Vein endothelial cell (primary cell): ENCODE measurements at places on chromosomes 3 and 15. TPM values are rescaled to one million over a fixed set of nuclear protein-coding genes. Genes with fewer than 3 reads are reported as not detected.

Gene GASK1A
- total RNA-seq = 0.10 TPM in 1 of 2 replicates, not detected in the other

Gene ISL2
- total RNA-seq = 0.10 and 0.33 TPM in 2 replicates

Gene P2RY12
- not detected in 2 replicates for total RNA-seq

Gene PAQR9
- not detected in 2 replicates for total RNA-seq

Gene MTHFS
- 10.1 and 10.2 TPM in 2 replicates for total RNA-seq

Gene CHAC1
- total RNA-seq = 5.8 and 7.8 TPM in 2 replicates

Gene FOXL2
- total RNA-seq = under 0.01 and 0.10 TPM in 2 replicates

Gene ZBBX
- total RNA-seq = under 0.01 TPM in 1 of 2 replicates, not detected in the other

Gene RBP2
- not detected in 2 replicates for total RNA-seq

Gene HYKK
- total RNA-seq = 1.8 and 3.6 TPM in 2 replicates

Gene TGM4
- 0.10 and 0.33 TPM in 2 replicates for total RNA-seq

Gene SOX14
- not detected in 2 replicates for total RNA-seq

Gene CCDC80
- total RNA-seq = 12.7 and 21.9 TPM in 2 replicates

Gene NISCH
- 98.8 and 111 TPM in 2 replicates for total RNA-seq

Gene EMC7
- total RNA-seq = 30.4 and 36.0 TPM in 2 replicates

Gene NXPE3
- 5.7 and 6.5 TPM in 2 replicates for total RNA-seq

Gene MCF2L2
- total RNA-seq = 0.65 and 1.2 TPM in 2 replicates

Gene CCR1
- total RNA-seq = not detected in 2 replicates

Gene RNU6-1
- total RNA-seq = not detected in 2 replicates

Gene AHSG
- total RNA-seq = not detected in 2 replicates

Gene SV2B
- total RNA-seq = 2.3 and 2.9 TPM in 2 replicates

Gene LRRC2
- 0.10 and 0.98 TPM in 2 replicates for total RNA-seq

Gene RRP9
- 18.0 and 21.4 TPM in 2 replicates for total RNA-seq

Gene CACNA2D2
- under 0.01 TPM in 1 of 2 replicates, not detected in the other for total RNA-seq

Gene ANKRD63
- not detected in 2 replicates for total RNA-seq

Gene C2CD4A
- total RNA-seq = 0.98 and 1.2 TPM in 2 replicates

Gene FOXP1
- 116 and 142 TPM in 2 replicates for total RNA-seq

Gene CMTM6
- 96.4 and 106 TPM in 2 replicates for total RNA-seq

Gene HACL1
- total RNA-seq = 29.9 and 35.6 TPM in 2 replicates

Gene CKMT1A
- total RNA-seq = not detected in 2 replicates
